ENCODE measurements at places on chromosomes 3 and 15.
A peak's percentile ranks its signal among the peaks of the same experiment; 100 is the strongest.

- DNase-seq = no peak
Measured at GRCh38 chr3:3280396-3280795, 100.9 kb upstream of the CRBN start.

DNA sequence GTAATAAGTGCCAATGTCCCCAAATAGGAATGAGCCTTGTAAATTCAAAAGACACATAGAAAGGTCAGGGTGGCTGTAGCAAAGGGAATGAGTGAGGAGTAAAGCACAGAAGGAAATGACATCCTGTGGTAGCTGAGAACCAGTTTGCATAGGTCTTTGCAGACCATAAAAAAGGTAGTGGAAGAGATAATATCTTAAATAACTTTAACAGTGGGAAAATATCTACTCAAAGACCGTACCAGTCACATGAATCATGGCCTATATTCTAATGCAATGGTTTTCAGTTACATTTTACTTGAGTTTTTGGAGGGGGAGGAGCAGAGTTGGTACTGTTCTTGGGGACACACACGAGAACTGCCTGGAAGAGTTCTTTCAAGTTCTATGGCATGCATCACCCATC is 297.3 kb upstream of the ADAMTS9 start:
- DNase-seq = no peak

DNA sequence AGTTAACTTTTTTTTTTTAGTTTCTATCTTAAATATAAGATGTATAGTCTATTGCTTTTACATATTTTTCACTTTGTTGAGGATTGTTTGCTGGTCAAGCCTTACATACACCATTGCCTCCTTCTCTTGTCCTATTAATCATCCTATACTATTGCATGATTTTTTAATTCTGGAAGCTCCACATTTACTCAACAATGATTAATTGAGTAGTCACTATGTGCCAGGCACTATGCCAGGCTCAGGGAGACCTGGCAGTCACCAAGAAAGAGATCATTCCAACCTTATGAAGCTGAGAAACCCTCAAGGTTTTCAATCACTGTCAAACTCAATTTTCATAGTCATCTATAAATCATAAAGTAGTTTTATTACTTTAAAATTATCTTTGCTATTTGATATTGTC is 626.2 kb downstream of the IGSF11 start:
- DNase-seq = no peak

- DNase-seq = no peak
Measured at GRCh38 chr3:194482196-194482593, 4.6 kb downstream of the ATP13A3 start.

DNA sequence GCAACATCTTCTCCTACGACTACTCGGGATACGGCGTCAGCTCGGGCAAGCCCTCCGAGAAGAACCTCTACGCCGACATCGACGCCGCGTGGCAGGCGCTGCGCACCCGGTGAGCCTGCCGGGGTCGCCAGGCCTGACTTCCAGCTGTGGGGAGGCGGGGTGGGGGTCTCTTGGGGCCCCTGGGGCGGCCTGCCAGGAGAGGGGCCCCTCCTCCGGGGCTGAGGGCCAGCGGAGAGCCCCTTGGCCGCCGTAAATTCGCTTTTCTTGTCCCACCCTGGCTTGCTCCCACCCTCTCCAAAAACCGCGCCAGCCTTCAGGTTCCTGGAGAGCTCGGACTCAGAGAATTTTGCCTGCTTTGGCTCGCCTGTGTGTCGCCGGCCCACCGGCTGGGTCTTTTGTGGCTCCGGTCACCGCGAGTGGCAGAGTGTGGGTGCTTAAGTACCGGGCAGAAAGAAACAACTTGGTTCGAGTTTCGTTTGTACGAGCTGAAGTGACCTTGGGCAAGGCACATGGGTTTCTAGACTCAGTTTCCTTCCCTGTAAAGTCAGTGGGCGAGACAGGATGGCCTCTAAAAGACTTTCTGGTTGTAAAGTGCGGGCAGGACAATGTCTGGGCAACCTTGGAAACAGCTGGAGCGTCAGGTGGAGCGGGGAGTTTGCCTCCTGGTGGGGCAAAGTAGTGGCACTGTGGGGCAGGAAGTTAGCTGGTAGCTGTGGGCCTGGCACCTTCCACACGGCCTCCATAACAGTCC is 976 bp downstream of the ABHD17C start:
- DNase-seq = peak; percentile 52

- no peak for DNase-seq
Measured at GRCh38 chr3:48567090-48567489, 3.5 kb upstream of the UCN2 start.

DNA sequence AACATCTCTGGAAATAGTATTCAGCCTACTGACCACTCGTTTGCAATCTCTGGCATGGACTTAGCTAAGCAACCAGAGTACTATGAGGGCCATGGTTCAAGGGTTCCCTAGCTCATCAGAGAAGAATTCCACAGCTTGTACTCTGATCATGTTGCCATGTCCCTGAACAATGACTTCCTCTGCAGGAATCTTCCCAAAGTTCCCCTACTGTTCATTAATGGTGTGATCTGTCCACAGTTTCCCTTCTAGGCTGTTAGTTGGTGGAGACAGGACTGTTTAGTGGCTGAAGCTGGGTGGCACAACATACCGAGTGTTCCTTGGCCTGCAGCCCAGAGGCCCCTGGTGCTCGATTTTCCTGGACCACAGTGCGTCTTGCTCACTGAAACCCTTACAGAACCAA is 44.4 kb upstream of the GALNT15 start:
- DNase-seq = no peak

DNA sequence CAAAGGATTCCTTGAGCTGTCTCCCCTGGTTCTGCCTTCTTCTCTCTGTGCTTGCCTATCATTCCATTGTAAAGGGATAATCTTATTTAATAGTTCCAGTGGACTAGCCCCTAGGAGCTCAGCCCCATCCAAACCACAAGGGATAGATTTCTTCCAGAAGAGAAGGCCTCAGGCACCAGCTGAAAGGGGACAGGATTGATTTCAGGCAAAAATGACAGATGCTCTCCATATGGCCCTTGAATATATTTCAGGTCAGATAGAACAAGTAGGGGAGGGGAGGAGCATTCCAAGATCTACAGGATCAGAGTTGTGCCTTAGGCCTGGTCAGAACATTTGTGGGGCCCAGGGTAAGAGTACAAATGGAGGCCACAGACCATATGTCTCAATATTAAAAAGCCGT is 85.3 kb downstream of the RPLP1 start:
- DNase-seq = no peak

- peak; percentile 39 for DNase-seq
Measured at GRCh38 chr15:45253330-45253729, 1.3 kb downstream of the SLC28A2 start.

DNA sequence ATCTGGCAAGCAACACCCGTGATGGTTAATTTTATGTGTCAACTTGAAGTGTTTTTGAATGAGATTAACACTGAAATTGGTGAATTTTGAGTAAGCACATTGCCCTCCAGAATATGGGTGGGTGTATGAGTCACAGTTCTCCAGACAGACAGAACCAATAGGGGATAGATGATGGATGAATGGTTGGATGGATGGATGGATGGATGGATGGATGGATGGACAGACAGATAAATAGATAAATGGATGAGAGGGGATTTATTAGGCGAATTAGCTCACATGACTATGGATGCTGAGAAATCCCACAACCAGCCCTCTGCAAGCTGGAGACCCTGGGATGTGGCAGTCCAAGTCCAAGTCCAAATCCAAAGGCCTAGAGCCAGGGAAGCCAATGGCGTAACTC is 5.4 kb upstream of the VWA5B2 start:
- no peak for DNase-seq

DNA sequence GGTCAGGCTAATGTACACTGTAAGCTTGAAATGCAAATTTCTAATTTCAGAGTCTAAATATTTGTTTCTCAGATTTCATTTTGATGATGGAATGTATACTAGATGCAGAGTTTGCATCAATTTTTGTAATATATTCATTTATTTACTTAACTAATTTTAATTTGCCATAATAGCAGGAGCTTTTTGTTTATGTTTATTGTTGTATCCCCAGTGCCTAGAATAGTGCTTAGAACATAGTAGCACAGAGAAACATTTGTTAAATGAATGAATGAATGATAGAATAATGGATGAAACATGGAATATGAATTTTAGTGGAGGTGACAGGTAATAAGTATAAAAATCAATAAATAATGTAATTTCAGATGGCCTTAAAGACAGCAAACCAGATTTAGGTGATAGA is 5.2 kb upstream of the GALK2 start:
- no peak for DNase-seq

DNA sequence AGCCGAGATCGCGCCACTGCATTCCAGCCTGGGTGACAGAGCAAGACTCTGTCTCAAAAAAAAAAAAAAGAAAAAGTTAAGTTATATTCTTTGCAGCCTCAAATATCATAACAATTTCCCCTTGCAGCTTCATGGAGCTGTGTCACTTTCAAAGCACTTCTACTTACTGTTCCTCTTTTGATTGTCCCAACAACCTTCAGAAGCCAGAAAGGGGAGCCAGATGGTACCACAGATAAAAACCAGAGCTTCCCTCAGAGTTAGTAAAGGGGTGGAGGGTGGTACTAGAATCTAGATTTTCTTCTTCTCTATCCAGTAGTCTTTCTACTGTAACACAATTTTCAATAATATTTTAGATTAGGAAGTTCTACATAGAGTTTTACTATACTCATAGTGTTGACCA is 188.8 kb downstream of the TAFA4 start:
- no peak for DNase-seq

DNA sequence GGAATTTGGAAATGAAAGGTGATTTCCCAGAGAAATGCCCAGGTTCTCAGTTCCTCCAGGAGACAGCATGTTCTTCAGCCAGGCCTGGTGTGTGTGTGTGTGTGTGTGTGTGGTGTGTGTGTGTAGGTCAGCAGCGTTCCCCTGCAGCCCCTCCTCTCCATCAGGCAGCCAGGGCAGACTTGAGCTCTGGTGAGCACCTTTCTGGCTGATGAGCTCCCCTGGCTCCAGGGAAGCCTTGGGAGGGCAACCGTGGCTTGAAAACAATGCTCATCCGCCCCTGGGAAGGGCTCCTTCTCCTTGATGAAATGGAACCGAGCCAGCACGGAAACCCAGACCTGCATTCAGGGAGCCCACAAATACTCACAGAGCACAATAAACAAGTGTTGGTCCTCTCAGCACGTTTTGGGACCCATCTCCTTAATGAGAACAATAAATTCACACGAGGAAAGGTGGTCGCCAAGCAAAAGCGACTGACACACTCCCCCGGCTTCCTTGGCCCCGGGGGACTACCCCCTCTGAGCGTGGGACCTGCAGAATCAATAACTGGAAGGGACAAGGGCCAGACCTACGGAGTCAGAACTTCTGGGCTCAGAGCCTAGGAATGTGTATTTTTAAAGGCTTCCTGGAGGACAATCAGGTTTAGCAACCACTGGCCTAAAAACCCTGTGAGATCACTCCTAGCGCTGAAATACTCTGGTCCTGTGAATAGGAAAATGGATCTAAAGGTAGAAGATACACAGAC is 38.6 kb upstream of the HES1 start:
- DNase-seq = no peak

DNA sequence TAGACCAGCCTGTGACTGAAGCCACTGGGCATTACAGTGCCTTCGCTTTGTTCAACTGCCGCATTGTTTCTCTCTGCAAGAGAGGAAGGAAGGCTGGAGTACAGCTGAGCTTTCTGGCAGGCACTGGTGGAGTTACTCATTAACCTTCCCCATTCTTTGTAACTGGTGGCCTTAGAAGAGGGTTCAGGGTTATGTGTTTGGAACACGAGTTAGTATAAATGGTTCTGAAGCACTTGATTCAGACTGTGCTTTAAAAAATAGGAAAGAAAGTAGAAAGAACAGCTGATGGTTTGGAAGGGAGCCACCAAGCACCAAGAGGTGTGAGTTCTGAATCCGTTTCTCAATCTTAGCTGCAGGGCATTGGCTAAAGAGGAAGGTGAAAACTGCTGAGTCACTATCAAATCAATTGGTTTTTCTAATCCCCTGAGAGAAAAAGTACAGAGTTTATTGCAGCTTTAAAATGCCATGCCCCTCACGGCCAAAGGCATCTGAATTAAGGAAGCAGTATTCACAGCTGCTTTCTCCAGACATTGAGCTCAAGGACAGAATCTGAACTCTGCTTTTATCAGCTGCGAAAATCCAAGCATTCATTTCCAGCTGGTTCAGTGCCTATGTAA is 3.6 kb downstream of the HGD start:
- no peak for DNase-seq

DNA sequence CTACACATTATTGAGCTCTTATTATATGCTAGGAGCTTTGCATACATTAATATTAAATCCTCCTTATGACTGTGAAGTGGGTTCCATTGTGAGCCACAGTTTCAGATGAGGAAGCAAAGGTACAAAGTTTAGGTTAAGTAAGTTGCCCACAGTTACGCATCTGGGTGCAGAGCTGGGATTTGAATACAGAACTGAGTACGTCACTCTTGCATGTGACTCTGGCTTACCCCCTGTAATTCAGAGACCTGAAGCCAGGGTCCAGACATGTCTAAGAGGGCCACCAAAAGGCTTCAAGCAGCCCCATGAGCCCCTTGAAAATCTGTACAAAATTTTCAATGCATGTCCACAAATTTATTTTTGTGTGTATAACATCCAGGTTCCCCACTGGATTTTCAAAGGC is 71.8 kb downstream of the KLF15 start:
- DNase-seq = no peak

DNA sequence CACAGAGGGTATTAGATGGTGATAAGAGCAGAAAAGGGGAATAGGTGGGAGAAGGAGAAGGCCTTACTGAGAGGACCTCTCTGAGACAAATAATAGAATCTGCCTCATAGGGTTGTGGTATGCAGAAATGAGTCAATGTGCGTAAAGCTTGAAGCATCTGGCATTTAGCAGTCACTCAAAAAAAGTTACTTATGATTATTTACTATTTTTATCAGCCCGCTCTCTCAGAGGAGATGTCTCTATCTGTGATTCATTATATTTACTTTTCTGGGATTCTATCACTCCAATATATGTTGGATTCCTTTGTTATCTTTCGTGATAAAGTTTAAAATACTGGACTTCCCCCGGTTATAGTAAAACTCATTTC is 4.6 kb upstream of the TM4SF1 start:
- DNase-seq = no peak

GRCh38 chr3:29384640-29385039 is 103.8 kb downstream of the RBMS3 start:
- DNase-seq = no peak

DNA sequence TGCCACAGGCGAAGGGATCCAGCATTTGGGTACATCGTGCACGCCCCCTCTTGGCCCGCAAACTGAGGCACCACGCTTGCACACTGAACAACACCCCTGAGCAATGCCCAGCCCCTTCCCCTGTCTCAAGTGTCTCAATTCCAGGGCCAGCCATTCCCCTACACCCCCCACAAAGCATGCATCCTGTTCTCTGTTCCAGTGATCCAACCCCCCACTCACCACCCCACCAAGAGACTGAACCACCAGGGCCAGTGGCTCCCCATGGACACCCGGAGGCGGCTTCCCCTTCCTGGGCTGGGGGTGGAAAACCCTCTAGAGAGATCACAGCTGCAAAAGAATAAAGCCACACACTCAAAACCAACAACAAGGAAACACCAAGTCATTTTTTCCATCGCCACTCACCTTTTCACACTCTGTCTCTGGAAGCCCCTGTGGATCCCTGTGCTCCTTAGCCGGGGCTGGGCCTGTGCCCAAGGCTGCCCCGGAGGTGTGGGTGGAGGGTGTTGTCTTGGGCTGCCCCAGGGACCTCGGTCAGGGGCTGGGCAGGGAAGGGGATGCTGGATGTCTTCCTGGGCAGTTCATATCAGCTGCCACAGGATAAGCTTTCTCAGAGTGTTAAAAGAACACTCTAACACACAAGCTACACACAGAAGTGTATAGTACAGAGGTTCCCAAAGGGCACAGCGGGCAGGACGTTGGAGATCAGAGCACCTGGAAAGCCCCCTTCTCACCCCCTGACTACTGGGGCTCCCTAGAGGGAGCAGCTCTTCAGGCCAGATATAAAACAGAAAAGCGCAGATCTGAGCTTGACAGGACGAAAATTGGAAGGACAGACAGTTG is 92.5 kb downstream of the CHSY1 start:
- DNase-seq = no peak
